Transverse colon (tissue), 4 donors: ENCODE measurements at places on chromosomes 1 and 21. TPM values are rescaled to one million over a fixed set of nuclear protein-coding genes. Genes with fewer than 3 reads are reported as not detected.

GRCh38 chr1:243526180-243526579, 270.3 kb downstream of the SDCCAG8 start:
- H3K36me3 ChIP-seq: no peaks in the 10 kb centered on the region
- H3K4me1 ChIP-seq: no peaks in the 10 kb centered on the region
- no peak overlapping the region for H3K4me3 ChIP-seq
- no peak for DNase-seq

The NPPA gene
- total RNA-seq: not detected

GRCh38 chr1:58561633-58562032, 15.1 kb upstream of the OMA1 start:
- no peaks in the 10 kb centered on the region for H3K4me1 ChIP-seq
- no peaks in the 10 kb centered on the region for H3K36me3 ChIP-seq
- no peaks in the 10 kb centered on the region for H3K27me3 ChIP-seq
- no peak for DNase-seq

- H3K36me3 ChIP-seq: no peaks in the 10 kb centered on the region
- H3K27me3 ChIP-seq: no peaks in the 10 kb centered on the region
- no peak overlapping the region for H3K27ac ChIP-seq
- DNase-seq: no peak
Observed at GRCh38 chr1:192584866-192585265, 9.3 kb downstream of the RGS1 start.

DNA sequence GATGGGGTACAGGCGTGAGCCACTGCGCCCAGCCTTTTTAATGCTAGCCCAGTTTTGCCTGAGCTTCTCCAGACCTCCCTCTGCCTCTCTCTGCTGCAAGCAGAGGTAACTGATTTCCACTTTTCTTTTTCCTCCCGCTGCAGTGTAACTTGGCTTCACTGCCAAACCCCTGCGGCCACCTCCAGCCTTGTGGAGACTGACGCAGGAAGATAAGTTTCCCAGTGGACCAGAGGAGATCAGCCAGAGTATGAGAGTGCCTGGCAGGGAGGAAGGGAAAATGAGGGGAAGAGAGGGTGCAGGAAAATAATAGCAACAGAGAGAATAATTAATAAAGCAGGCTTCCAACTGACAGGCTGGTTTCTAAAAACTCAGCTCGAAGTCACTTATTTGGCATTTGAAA, 143.7 kb downstream of the PCNX2 start:
- H3K4me1 ChIP-seq: no peaks in the 10 kb centered on the region
- no peak for DNase-seq
- no peaks in the 10 kb centered on the region for H3K27me3 ChIP-seq
- no peak overlapping the region for H3K27ac ChIP-seq
- H3K4me3 ChIP-seq: no peak overlapping the region
- H3K36me3 ChIP-seq: no peaks in the 10 kb centered on the region

The MDM4 gene
- total RNA-seq: 140 TPM

- no peak overlapping the region for H3K4me3 ChIP-seq
- no peaks in the 10 kb centered on the region for H3K4me1 ChIP-seq
- H3K27ac ChIP-seq: no peak overlapping the region
- H3K27me3 ChIP-seq: no peaks in the 10 kb centered on the region
- H3K36me3 ChIP-seq: no peaks in the 10 kb centered on the region
Observed at GRCh38 chr1:186183970-186184628, 191.0 kb downstream of the TPR start.

GRCh38 chr1:71831646-71832045, 450.7 kb downstream of the NEGR1 start:
- H3K36me3 ChIP-seq: no peaks in the 10 kb centered on the region
- peaks cover 10% of the 10 kb centered on the region for H3K4me1 ChIP-seq
- H3K4me3 ChIP-seq: no peak overlapping the region
- no peak overlapping the region for H3K27ac ChIP-seq
- H3K27me3 ChIP-seq: no peaks in the 10 kb centered on the region
- no peak for DNase-seq

DNA sequence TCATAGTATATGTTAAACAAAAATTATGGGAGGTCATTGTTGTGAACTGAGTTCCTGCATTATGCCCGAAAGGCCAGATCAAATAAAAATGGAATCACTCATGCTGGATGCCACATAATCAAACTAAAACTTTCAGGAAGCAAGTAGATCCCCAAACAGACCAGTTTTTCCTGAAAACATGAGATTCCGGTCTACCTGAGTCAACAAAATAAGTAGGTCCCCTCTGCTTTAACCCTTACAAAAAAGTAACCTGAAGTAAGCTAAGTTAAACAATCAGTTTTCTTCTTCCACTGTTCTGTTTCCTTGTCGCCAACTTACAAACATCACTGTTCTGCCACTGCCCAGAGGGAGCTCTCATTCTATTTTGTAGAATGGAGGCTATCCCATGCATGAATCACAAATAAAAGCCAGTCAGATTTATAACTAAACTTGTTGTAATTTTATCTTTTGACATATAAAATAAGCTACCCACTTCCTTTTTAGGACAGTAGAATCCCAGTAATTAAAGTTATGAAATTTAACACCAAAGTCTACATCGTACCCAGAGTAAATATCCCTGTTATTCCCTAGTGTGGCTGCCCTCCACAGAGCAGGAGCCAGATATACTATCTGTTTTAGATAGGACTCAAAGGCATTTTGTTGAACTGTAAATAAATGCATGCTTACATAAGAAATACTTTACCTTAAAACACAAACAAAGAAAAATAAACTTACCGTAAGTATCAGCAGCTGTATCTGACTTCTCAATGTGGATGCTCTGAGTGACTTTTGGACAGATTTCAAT, 149.4 kb downstream of the TIAM1 start:
- no peaks in the 10 kb centered on the region for H3K27me3 ChIP-seq
- no peak overlapping the region for H3K27ac ChIP-seq
- no peak for DNase-seq
- no peaks in the 10 kb centered on the region for H3K4me1 ChIP-seq
- no peaks in the 10 kb centered on the region for H3K36me3 ChIP-seq

The SPATA17 gene
- not detected for total RNA-seq

- no peaks in the 10 kb centered on the region for H3K36me3 ChIP-seq
- H3K27ac ChIP-seq: no peak overlapping the region
- H3K27me3 ChIP-seq: no peaks in the 10 kb centered on the region
- no peaks in the 10 kb centered on the region for H3K4me1 ChIP-seq
Observed at GRCh38 chr1:247212012-247212411, 40.2 kb upstream of the ZNF124 start.

DNA sequence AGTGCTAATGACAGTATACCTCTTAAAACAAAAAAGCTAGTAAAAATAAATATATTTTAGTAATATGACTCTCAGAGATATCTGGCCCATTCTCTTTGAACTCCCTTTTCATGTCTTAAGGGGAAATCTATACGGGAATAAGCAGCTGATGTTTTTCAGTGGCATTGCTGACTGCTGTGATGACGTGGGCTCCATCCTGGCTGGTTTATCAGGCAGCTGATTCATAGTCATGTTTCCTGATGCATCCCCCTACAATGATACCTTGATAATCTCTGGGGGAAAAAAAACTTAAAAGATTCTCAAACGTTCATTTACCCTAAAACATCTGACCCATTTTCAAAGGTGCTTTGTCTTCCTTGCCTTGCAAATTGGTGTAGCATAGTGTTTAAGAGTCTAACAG, 53.8 kb downstream of the ABCA4 start:
- H3K27ac ChIP-seq: no peak overlapping the region
- H3K36me3 ChIP-seq: no peaks in the 10 kb centered on the region
- no peaks in the 10 kb centered on the region for H3K27me3 ChIP-seq
- no peak overlapping the region for H3K4me3 ChIP-seq
- DNase-seq: no peak
- H3K4me1 ChIP-seq: peaks cover 36% of the 10 kb centered on the region

- H3K4me3 ChIP-seq: no peak overlapping the region
- no peaks in the 10 kb centered on the region for H3K36me3 ChIP-seq
- H3K27ac ChIP-seq: no peak overlapping the region
- H3K4me1 ChIP-seq: no peaks in the 10 kb centered on the region
- no peaks in the 10 kb centered on the region for H3K27me3 ChIP-seq
- DNase-seq: no peak
Observed at GRCh38 chr1:169327875-169328274, 39.7 kb downstream of the NME7 start.

GRCh38 chr1:79599257-79599656, 592.7 kb upstream of the ADGRL4 start:
- H3K27me3 ChIP-seq: no peaks in the 10 kb centered on the region
- no peak overlapping the region for H3K4me3 ChIP-seq
- H3K36me3 ChIP-seq: no peaks in the 10 kb centered on the region
- DNase-seq: no peak

DNA sequence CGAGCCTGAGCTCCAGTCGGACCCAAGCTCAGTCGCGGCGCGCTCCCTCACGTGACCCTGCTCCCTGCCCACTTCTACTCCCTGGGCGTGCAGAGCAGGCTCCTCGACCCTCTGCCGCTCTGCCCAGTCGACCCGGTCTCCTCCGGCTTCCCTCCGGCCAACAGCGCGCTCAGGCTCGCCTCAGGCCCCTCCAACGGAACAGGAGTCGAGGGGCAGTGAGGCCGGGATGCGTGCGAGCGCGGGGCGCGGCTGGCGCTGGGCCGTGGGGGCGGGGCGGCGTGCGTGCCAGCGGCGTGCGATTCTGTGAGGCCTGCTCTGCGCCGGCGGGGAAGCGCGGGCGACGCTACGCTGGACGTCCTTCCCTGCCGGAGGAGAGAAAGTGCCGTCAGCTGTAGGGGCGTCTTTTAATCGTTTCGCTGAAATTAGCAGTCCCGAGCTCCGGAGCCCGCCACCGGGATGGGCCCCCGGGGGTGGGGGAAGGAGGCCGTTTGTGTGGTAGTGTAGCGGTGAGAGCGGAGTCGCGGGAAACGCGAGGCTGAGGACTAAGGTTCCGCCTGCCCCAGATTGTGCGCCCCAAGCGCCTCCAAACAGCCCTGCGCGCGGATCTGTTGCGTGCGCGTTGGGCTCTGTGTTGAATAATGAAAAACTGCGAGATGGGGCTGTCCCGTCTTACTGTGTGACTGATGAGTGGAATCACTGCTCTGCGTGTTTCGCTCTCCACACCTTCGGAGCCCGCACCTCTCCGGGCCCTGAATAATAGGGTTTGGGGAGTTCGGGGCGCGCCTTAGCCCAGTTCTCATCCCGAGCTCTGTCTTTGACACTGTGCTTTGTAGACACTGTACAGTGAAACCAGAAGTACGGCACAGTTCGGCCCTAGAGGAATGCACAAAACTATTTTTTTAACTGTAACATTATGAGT, at the start of gene ACBD6:
ACBD6 (minus strand) TSS at position 217 of the 919 bp plus-strand sequence. CDS start 311 bp downstream, outside the sequence.
- H3K4me3 ChIP-seq: peak within 1 kb of the TSS; percentile 54
- peak; percentile 84 for DNase-seq
- peaks cover 5% of the 10 kb centered on the region for H3K4me1 ChIP-seq
- H3K27me3 ChIP-seq: no peaks in the 10 kb centered on the region

GRCh38 chr1:245043611-245043940, 111.2 kb upstream of the KIF26B start:
- H3K27ac ChIP-seq: no peak overlapping the region
- no peak overlapping the region for H3K4me3 ChIP-seq
- no peaks in the 10 kb centered on the region for H3K27me3 ChIP-seq
- peaks cover 29% of the 10 kb centered on the region for H3K4me1 ChIP-seq
- DNase-seq: no peak

- no peak for DNase-seq
- H3K27ac ChIP-seq: no peak overlapping the region
- no peaks in the 10 kb centered on the region for H3K36me3 ChIP-seq
- H3K4me3 ChIP-seq: no peak overlapping the region
- H3K4me1 ChIP-seq: no peaks in the 10 kb centered on the region
- H3K27me3 ChIP-seq: no peaks in the 10 kb centered on the region
Observed at GRCh38 chr1:195185321-195185720, 1422.9 kb downstream of the KCNT2 start.

- H3K36me3 ChIP-seq: no peaks in the 10 kb centered on the region
- no peak overlapping the region for H3K4me3 ChIP-seq
- no peak overlapping the region for H3K27ac ChIP-seq
- DNase-seq: no peak
- no peaks in the 10 kb centered on the region for H3K27me3 ChIP-seq
Observed at GRCh38 chr1:176051902-176052518, 155.1 kb downstream of the COP1 start.

DNA sequence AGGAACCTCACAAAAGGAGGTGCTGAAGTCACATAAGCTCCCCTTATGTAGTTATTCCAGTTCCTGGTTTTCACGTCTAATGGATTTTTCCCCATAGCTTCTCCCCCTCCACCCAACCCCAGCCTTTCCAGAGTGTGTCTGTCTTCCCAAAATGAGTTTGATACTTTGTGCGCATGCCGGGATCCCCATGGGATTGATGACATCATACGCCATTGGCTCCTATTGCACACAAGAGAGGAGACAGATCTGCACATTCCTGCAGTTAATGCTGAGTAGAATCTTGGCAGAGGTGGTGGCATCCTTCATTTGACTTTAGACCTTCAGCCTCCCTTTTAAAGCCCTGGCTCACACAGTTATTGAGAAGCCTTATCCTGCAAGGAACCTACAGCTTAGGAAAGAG, 71.4 kb downstream of the DDR2 start:
- DNase-seq: no peak
- H3K27ac ChIP-seq: no peak overlapping the region
- H3K27me3 ChIP-seq: no peaks in the 10 kb centered on the region
- no peaks in the 10 kb centered on the region for H3K36me3 ChIP-seq
- H3K4me3 ChIP-seq: no peak overlapping the region

GRCh38 chr1:172672720-172673119, 13.8 kb downstream of the FASLG start:
- DNase-seq: no peak
- no peak overlapping the region for H3K27ac ChIP-seq
- no peaks in the 10 kb centered on the region for H3K4me1 ChIP-seq
- no peaks in the 10 kb centered on the region for H3K27me3 ChIP-seq

DNA sequence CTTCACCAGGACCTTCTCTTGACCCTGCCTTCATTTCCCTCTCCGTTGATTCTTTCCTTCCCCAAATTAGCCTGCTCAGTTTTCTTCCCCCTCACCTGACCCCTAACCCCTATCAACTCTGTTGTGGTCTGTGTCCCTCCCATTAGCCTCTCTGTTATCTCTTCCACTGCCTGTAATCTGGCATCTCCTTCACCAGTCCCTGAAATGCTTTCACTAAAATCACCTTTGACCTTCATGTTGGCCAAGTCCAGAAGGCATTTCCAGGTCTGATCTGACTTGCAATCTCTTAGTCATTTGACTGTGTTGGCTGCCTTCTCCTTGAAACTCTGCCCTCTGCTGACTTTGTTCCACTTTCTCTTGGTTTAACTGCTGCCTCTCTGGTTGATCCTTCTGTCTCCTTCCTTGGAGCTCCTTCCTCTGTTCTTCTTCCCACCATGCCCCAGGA, 28.2 kb downstream of the ATP8B2 start:
- H3K4me3 ChIP-seq: no peak overlapping the region
- H3K27me3 ChIP-seq: no peaks in the 10 kb centered on the region
- H3K36me3 ChIP-seq: no peaks in the 10 kb centered on the region
- H3K27ac ChIP-seq: peak overlapping the region; percentile 78
- peaks cover 11% of the 10 kb centered on the region for H3K4me1 ChIP-seq
- peak; percentile 44 for DNase-seq
